LoVo (cell line): ENCODE measurements at places on chromosomes 1 and 21.

GRCh38 chr1:19468397-19468956 lies 16.9 kb downstream of the CAPZB start:
- DNase-seq = peak; percentile 74

- DNase-seq = no peak
Observed at GRCh38 chr1:247110627-247111258, 6.6 kb upstream of the ZNF669 start.

DNA sequence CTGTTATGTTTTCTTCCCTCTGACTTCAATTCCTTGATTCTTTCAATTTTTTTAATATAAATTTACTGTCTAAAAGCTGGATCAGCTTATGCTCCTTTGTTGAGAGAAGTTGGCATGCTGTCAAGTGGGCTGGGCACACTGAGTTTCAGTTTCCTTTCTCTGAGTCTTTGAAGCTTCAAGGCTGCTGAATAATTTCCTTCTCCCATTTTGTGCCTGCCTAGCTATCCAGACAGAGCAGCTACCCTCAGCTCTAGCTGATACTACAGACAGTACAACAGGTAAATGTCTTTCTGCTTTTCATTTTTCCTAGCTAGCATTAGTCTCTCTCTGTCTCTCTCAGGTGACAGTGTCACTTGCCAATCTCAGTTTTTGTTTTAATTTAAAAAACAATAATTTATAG lies at the start of gene IFI44:
IFI44 (plus strand) TSS at position 204 of the 400 bp plus-strand sequence. CDS start 365 bp downstream, outside the sequence.
- peak; percentile 66 for DNase-seq

DNA sequence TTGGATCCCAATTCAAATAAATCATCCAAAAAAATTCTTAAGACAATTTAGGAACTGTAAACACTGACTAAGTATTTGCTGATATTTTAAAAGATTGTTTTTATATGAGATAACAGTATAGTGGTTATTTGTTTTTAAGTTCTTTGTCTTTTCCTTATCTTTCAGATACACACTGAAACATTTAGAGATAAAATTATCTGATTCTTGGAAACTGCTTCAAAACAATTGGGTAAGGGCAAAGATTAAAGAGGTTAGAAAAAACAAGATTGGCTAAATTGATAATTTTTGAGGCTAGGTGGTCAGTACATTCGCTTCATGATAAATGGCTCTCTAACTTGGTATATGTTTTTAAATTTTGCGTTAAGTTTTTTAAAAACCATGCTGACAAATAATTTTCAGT lies 117.3 kb downstream of the PSMG1 start:
- DNase-seq = no peak

- no peak for DNase-seq
Observed at GRCh38 chr1:229975047-229975446, 92.0 kb upstream of the GALNT2 start.

DNA sequence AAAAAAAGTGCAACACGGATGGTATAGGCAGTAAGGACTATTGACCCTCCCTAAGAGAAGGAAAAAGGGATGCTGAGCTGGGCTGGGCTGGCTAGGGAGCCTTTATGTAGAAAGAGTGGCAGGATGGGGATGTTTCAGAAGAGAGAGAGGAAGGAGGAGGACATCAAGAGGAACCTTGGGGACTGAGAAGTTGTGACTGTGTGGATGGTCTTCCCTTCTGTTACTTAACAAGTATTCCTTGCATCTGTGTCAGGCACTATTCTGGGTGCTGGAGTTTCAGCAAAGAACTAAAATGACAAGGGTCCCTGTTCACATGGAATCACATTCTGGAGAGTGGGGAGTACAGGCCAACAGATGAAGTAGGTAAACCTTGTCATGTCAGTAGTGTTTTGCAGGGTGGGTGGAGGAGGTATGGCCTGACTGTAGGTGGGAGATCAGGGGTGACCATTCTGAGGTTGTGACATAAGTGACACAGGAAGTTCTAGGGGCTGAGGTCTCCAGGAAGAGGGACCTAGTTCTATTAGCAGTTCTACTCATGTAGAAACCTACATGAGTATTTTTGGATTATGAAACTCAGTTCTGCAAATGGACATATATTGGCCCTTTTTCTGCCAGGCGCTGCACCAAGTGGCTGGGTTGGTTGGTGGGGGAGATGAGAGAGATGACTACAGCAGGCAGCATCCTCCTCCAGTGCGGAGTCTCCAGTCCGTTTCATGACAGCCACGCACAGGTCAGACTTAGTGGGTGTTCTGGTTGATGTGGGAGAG lies 53.8 kb downstream of the PRDM2 start:
- DNase-seq = no peak

DNA sequence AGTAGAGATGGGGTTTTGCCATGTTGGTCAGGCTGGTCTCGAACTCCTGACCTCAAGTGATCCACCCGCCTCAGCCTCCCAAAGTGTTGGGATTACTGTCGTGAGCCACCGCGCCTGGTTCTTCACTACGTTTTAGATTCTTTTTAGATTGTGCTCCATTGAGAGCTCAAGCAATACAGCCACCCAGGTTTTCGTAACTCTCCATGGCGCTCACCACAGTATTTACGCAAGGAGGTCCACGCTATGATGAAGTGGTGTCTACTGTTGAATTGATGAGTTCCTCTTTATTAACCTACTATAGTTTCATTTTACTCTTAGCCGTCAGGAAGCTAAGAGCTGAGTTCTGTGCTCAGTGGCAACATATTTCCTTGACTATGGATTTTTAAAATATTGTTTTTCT lies 1.8 kb upstream of the KIF1B start:
- DNase-seq = no peak

GRCh38 chr1:174040387-174040786 lies 18.2 kb upstream of the RC3H1 start:
- peak; percentile 70 for DNase-seq

DNA sequence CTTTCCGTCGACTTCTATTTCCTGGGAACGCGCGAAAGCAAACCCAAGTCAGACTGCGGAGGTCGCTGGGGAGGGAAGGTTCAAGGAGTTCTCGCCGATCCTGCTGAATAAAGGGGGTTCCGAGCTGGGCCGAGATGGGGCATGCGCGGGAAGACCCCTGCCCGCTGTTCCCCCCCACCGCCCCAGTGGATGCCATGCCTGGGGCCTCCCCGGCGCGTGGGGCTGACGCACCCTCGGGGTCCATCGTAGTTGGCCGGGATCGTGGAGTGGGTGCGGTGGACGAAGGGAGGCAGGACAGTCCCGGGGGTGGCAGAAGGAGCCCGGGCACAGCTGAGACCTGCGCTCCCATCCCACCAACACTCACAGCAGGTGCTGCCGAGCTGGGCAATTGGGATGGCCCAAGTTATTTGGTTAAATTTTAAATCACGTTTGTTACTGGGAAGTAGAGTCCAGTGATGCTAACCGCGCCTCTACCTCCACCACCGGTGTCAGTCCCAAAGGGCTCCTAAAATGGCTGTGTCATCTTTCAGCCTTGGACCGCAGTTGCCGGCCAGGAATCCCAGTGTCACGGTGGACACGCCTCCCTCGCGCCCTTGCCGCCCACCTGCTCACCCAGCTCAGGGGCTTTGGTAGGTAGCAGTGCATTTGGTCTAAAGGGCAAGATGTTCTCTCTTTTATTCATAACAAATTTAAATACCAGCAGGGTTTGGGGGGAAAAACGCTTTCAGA lies 801 bp downstream of the MX1 start:
- DNase-seq = no peak

DNA sequence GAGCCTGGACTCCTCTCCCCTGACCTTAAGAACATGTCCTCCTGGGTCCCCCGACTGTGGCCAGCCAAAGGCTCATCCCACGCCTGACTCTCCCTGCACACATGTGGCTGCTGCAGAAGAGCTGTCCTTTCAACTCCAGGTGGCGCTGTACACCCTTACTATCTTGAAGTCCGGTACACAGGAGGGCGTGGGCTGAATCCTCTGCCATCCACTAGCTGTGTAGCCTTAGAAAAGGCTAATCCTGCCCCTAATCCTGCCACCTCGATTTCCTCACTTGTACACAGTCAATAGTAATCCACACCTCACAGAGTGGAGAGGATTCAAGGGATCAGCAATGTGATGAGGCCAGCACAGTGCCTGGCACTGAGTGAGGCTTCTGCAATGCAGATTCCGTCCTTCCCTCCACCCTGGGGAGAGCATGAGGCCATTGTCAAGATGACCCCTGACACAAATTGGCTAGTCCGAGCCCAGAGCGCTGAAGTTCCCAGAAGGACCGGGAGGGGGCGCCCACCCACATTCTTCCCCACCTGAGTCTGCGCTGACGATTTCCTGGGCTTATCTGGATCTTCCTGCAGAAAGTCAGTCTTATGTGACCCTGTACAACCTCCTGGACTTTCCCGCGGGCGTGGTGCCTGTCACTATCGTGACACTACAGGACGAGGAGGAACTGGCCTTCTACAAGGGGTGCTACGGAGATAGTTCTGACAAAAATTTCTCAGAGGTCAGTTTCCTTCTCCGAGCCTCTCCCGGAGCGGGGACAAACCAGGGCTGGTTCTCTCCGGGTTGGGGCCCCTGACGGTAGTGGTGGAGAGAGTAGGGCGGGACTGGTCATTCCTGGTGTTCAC lies 47.1 kb upstream of the DMBX1 start:
- DNase-seq = peak; percentile 78
